ENCODE measurements at places on chromosomes 7 and 10.

- no peak for DNase-seq
These were observed 146.2 kb downstream of the AHR start for GRCh38 chr7:17444673-17445072.

DNA sequence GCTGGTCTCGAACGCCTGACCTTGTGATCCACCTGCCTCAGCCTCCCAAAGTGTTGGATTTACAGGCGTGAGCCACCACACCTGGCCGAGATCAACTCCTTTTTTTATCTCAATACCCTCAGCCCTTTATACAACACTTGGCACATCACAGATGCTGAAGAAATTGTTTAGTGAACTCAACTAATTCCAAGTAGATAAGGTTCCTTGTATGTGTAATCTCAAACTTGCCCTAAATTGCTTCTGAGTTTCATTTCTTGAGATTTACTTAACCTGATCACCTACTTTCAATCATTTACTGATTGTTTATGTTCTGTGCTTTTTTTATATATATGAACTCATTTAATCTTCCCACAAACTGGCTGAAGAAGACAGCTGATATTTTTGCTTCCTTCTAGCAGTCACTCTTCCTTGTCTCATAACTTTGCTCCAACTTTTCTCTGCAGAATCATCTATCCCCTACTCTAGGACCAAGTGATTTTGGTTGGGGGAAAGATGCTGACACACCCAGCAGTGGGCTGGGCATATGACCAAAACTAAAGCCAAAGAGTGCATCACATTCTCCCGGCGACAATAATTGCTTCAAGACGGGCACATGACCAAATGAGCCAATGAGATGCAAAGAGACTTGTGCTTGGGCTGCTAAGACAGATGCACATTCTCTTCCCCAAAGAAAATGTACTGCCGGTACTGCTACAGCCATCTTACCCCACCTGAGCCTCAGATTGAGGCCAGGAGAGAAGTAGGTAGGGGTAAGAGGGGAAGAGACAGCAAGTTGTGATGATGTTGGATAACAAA lies 40.3 kb upstream of the ARID5B start:
- no peak for DNase-seq

GRCh38 chr10:75508814-75509306 lies 77.4 kb downstream of the LRMDA start:
- DNase-seq = no peak

GRCh38 chr7:94174956-94175355 lies 170.8 kb upstream of the BET1 start:
- no peak for DNase-seq

DNA sequence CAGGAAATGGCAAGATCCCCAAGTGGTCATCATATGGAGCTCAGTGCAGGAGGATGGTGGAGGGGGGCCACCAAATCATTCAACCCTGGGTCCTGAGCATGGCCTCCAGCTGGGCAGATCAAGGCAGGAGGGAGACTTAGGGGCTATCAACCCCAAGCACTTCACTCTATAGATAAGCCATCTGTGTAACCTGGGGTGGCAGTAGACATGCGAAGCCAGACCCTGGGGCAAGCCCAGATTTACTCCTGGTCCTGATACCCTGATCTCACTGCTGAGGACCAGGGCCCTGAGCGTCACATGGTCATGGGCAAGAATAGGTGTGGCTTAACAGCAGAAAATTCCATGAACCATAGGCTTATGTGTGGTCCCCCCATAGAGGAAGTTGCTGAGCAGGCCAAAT lies 173.0 kb upstream of the ADCY1 start:
- DNase-seq = no peak

DNA sequence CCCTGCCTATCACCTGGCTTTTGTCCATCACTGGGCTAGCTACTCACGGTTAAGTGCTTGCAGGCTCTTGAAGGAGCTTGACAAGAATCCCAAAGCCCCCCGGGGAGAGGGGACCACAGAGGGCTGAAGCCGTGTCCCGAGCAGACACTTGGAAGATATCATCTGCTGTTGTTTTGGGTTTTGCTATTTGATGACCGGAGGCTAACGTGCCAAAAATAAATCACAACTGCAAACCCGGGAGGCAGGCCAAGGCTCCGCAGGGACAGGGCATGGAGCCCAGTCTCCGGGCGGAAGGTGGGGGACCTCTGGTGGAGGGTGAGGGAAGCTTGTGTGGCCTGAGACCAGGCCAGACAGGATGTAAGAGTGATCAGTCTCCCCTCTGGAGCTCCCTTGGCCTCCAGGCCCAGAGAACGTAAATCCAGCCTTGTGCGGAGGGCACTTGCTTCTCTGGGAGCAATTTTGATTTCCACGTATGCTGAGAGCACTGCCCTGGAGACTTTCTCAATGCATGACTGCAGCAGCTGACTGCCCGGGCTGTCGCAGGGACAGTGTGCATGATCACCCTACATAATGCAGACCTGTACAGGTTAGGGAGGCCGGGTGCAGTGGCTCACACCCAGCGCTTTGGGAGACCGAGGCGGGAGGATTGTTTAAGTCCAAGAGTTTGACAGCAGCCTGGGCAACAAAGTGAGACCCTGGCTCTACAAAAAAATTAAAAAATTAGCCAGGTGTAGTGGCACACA lies at the start of gene PHKG1:
TSS of gene PHKG1 (minus strand) at position 164 of the 743 bp plus-strand sequence. CDS start 4,011 bp downstream, outside the sequence.
- DNase-seq = no peak

DNA sequence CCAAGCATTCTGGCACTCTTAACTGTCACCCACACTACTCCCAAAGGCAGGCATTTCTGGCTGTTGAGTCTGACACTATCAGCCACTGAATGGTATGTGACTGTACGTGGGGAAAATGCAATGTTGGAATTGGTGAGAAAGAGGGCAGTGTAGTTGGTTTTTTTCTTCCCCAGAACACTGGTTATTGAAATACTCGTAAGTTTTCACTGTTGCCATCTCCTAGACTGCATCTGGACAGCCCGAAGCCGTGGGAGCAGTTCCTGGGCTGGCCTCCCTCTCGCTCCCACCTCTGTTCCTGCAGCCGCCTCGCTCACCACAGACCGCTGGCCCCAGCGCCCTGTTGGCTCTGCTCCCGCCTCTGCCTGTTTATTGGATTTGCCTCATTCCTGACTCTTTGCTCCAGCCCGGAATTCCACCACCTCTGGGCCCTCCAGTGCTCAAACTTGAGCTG lies 5.7 kb downstream of the PLCE1 start:
- DNase-seq = no peak

DNA sequence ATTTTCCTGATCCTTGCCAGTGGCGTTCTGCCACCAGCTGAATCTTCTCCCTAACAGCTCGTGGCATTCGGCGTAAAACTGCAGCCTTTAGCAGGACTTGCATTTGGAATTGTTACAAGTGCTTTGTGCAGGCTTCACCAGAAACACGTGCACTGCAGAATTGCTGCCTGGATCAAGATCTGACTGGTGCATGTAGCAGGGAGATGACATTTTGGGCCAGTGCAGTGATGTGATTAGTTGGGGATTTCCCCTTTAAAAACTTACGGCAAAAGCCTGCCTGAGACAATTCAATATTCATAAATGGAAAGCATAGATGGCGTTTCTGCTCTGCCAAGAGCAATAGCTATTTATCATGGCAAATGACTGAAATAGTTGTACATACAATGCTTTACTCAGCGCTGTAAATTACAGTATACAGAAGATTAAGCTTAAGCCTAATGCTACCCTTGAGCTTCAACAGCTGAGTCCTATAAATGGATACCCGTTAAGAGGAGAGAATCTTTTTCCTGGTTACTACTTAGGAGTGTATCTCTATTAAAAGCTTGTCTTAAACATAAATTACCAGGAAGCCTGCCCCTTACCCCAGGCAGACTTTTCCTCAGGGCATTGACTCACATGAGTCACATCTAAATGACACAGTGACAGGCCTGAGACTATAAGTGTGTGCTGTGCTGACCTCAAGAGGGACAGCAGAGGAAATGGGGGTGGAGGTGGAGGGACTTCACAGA lies 106.3 kb downstream of the ATXN7L1 start:
- DNase-seq = no peak

DNA sequence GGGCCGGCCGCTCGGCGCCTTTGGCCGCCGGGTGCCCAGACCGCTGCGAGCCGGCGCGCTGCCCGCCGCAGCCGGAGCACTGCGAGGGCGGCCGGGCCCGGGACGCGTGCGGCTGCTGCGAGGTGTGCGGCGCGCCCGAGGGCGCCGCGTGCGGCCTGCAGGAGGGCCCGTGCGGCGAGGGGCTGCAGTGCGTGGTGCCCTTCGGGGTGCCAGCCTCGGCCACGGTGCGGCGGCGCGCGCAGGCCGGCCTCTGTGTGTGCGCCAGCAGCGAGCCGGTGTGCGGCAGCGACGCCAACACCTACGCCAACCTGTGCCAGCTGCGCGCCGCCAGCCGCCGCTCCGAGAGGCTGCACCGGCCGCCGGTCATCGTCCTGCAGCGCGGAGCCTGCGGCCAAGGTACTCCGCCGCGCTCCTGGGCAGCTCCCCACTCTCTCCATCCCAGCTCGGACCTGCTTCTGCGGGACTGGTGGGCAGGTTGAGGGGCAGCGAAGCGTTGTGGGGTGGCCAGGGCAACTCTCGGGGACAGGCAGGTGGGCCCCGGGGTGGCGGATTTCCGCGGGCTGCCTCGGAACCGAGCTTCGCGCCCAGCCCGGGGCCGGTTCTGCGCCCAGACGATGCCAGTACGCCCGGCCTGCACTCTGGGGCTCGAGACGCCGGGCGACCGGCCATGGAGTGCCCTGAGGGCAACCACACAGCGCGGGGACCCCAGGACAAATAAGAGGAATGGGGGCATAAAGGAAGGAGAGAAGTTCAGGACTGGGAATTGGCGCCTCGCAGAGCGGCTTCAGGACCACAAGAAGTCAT lies 578 bp downstream of the HTRA1 start:
- DNase-seq = no peak

GRCh38 chr7:39062811-39063210 lies 85.1 kb downstream of the POU6F2 start:
- DNase-seq = no peak

DNA sequence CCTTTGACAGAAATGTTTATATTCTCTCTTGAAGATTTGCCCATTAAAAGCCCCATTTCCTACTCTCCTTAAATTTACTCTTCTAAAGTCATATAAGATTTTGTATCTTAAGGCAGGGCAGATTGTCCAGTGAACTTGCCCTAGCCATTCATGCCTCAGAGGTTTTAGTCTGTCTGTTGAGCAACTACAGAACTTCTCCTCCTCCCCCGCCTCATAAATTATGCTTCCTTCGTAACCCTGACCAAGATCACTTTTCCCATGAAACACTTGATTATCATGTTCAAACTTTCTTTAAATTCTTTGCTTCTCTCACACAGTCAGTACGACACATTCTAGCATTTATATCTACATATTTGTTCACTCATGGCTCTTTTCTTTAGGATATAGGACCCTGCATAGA lies 621.3 kb downstream of the ANKRD7 start:
- no peak for DNase-seq

- DNase-seq = no peak
These were observed 143.3 kb upstream of the DKK1 start for GRCh38 chr10:52170776-52171175.

- DNase-seq = no peak
These were observed 125.4 kb upstream of the TARP start for GRCh38 chr7:38398725-38399321.

GRCh38 chr7:121341933-121342332 lies 13.1 kb downstream of the WNT16 start:
- DNase-seq = no peak

All from NCI-H187 treated with DMSO at 0.1 percent for 48 hours (cell line).